Cerebellum (tissue), 4 donors: ENCODE measurements at places on chromosomes 3 and 15.

DNA sequence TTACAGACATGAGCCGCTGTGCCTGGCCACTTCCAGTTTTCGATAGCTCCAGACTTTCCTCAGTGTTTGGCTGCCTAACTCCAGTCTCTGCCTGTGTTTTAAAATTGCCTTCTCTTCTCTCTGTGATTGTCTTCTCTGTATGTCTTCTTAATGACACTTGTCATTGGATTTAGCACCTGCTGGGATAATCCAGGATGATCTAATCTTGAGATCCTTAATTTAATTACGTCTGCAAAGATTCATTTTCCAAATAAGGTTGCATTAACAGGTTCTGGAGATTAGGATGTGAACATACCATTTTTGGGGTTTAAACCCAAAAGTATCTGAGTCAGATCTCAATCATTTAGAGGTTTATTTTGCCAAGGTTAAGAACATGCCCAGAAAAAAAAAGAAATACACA, 222.2 kb upstream of the PDZRN3 start:
- no peak for DNase-seq

GRCh38 chr15:82900511-82901060, 51.9 kb downstream of the HOMER2 start:
- DNase-seq, result no peak

- no peak for DNase-seq
Measured at GRCh38 chr3:108897883-108898282, 55.8 kb downstream of the GUCA1C start.

GRCh38 chr3:155629556-155629955, 115.3 kb downstream of the PLCH1 start:
- DNase-seq, result no peak

DNA sequence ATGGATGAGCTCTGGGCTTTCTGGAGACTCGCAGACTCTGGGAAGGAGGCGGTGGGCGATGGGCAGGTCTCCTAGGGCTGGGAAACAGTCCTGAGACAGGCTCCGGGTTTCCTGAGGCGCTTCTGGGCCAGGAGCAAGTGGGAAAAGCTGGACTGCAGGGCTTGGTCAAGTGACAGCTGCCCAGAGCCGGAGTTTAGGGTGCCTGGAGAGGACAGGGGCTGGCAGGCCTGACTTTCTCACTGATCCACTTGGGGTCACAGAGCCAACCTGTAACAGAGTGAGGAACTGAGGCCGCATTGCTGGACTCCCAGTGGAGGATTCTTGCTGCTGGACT, 107.9 kb downstream of the APBA2 start:
- DNase-seq, result no peak

DNA sequence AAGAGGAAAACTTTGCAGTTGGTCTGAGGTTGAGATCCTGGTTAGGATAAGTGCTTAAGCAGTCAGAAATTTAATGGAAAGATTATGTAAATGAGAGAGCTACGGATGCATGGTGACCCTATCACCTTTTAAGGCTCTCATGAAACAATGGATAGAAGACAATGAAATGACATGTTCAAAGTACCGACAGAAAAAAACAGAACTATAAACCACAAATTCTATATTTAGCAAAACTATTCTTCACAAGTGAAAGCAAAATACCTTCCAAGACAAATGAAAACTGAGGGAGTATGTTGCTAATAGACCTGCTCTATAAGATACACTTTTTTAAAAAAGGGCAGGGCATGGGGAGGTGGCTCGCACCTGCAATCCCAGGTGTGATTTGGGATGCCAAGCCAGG, 32.2 kb downstream of the DNAAF4 start:
- no peak for DNase-seq

DNA sequence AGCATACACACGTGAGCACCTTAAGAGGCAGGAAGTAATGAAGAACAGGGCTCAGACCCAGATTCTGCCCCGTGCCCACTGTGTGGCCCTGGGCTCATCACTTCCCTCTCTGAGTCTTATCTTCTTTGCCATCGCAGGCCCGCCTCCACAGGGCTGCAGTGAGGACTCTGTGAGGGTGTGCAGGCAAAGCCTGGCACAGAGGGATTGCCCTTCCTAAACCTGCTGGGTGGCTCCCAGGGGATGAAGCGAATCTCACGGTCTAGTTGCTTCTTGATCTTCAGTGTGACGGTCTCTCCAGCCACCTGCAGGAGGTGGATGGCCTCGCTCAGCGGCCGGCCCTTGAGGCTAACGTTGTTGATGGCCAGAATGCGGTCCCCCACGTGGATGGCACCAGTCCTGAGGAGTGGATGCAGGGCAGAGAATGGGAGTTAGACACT, 32.8 kb downstream of the GRIP2 start:
- DNase-seq, result no peak

DNA sequence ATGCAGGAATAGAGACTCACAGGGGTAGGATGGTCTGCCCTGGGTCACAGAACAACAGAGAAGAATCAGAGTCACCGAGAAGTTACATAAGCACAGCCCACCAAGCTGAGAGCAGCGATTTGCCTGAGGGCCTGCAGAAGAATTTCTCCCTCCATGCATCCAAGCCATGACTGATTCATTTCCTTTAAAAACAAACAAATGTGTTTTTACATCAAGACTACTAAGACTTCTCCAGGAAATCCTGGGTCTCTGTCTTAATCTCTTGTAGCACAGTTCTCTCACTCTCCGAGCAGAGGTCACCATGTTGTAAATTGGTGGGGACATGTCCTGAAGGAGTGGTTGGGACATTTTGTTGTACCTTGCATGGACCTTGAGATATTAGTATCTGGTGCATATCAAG, 159.8 kb downstream of the THSD4 start:
- no peak for DNase-seq

- no peak for DNase-seq
Measured at GRCh38 chr3:54240-54639, 142.3 kb upstream of the CHL1 start.
